Cerebellum (tissue), 4 donors: ENCODE measurements at places on chromosomes 11 and 22.

GRCh38 chr11:64110465-64111375, 55.2 kb downstream of the MACROD1 start:
- DNase-seq, result no peak

DNA sequence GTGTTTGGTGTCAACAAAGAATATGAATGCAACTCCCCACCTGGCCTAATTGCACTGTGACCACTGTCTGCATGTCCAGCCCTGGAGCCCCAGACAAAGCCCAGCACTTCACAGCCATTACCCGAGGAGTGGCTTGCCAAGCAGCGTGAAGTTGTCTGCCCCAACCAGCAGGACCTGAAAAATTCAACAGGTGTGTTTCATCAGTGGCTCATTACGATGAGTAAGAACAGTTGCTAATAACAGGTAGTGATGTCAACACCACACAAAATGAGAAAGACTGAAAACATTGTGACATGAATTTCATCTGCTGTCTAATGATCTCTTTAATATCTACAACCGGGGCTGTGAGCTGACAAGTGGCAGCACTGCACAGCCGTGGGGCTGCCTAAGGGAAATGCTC, 10.3 kb downstream of the MRPL21 start:
- no peak for DNase-seq

- peak; percentile 48 for DNase-seq
These were observed 2.3 kb downstream of the RASL10A start for GRCh38 chr22:29313126-29313575.

- no peak for DNase-seq
These were observed 111.5 kb upstream of the SEZ6L start for GRCh38 chr22:26057731-26058130.

- no peak for DNase-seq
These were observed 65.4 kb upstream of the CRTAM start for GRCh38 chr11:122772945-122773344.

DNA sequence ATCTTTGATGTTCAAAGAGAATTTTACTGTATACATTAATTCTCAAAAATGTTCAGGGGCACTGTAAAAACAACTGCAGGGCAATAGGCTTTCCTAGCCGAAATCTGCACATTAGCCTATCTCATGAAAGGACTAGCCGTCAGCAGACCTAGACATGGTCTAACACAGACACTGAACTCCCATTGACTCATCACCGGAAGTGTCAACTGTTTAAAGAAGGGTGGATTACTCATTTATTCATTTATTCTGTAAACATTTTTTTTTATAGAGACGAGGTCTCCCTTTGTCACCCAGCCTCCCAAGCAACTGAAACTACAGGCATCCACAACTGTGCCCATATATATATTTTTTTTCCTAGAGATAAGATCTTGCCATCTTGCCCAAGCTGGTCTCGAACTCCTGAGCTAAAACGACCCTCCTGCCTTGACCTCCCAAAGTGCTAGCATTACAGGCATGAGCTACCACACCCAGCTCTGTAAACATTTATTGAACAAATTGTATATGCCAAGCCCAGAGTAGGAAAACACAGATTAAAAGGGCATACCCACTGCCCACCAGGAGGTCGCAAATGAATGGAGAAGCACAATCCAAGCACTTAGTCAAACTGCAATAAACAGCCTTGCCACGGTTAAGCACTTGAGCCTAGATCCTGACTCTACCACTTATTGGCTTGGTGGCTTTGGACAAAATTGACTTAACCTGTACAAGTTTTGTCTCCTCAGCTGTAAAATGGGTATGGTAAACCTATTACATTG, 26.6 kb downstream of the RAB30 start:
- DNase-seq, result no peak

GRCh38 chr11:119258983-119259382, 52.8 kb downstream of the CBL start:
- DNase-seq, result no peak

- no peak for DNase-seq
These were observed 99.9 kb upstream of the GUCY1A2 start for GRCh38 chr11:107118025-107118720.

GRCh38 chr11:44913502-44913901, 37.2 kb downstream of the TP53I11 start:
- no peak for DNase-seq

DNA sequence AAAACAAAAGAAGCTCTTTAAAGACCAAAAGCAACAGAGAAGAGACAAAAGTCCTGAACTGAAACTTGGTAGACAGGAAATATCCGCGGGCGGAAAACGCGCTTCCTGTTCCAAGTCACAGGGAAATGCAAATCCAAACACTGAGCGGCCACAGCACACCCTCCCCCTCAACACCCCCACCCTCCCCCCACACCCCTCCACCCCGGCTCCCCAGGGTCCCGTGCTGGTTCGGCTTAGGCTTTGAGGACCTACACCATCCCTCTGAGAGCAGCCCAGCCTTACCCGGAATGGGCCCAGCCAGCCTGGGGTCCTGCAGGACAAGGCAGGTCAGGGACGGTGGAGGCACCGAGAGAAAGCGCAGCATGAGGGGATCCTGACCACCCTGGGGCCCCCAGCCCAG, 160.4 kb downstream of the BRD1 start:
- DNase-seq, result no peak

- no peak for DNase-seq
These were observed 121.7 kb downstream of the FEZ1 start for GRCh38 chr11:125374398-125374797.

DNA sequence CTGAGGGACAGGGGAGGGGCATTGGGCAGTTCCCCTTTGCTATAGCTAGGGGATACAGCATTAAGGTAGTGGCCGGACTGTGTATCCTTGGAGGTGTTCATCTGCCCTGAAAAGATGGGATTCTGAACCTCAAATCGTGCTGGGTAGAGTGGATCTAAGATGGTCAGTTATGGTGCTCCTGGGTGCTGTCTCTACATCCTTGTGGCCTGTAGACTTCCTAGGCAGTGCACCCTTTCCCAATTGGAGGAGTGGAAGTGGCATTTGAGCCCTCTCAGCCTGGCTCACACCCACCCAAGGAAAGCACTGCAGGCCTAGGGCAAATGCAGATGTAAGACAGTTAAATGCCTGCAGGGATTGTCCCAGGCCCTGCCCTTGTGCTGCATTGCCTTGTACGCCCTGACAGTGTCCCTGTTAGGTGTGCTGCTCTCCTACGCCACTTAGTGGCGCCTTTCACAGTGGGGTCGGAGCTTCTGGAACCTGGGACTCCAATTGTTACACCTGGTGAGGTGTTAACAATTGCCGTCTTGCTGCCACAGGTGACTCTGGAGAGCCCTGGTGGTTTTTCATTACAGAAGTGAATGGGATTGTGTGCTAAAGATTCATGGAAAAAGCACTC, 35.0 kb downstream of the PPFIBP2 start:
- no peak for DNase-seq

GRCh38 chr11:9057007-9057406, 34.4 kb downstream of the SCUBE2 start:
- no peak for DNase-seq

GRCh38 chr11:97229936-97230335, 840.1 kb downstream of the JRKL start:
- DNase-seq, result no peak

- DNase-seq, result peak; percentile 24
These were observed 69.2 kb upstream of the RRM1 start for GRCh38 chr11:4025248-4025966.

GRCh38 chr11:90916706-90917105, 693.9 kb upstream of the CHORDC1 start:
- DNase-seq, result no peak

DNA sequence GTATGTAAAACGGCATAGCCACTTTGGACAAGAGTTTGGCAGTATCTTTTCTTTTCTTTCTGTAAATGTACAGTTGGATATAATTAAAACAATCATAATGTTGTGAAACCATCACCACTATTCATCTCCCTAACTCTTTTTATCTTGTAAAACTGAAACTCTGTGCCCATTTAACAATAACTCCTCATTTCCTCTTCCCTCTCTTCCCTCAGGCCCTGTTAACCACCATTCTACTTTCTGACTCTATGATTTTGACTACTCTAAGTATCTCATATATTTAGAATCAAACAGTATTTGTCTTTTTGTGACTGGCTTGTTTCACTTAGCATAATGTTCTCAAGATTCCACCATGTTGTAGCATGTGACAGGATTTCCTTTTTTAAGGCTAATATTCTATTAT, 10.2 kb downstream of the SCUBE2 start:
- DNase-seq, result no peak

- DNase-seq, result no peak
These were observed 7.1 kb downstream of the ABCG4 start for GRCh38 chr11:119155733-119156492.

DNA sequence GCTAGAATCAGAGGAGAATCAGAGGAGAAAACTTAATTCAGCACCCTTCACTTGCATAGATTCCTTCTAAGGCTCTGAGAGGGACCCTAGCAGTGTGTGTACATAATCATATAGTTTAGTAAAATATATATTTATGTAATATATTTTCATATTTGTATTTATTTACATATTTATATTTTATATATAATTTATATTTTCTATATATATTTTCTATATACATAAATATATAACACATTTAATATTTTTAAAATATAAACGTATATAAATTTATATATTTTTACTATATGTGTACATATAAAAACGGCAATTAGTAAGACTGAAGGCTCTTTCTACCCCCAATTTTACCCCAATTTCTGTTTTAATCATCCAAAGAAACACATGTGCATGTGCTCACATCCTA, 80.3 kb downstream of the NXPE2 start:
- DNase-seq, result no peak

GRCh38 chr11:31620434-31620833, 110.9 kb downstream of the ELP4 start:
- DNase-seq, result no peak

DNA sequence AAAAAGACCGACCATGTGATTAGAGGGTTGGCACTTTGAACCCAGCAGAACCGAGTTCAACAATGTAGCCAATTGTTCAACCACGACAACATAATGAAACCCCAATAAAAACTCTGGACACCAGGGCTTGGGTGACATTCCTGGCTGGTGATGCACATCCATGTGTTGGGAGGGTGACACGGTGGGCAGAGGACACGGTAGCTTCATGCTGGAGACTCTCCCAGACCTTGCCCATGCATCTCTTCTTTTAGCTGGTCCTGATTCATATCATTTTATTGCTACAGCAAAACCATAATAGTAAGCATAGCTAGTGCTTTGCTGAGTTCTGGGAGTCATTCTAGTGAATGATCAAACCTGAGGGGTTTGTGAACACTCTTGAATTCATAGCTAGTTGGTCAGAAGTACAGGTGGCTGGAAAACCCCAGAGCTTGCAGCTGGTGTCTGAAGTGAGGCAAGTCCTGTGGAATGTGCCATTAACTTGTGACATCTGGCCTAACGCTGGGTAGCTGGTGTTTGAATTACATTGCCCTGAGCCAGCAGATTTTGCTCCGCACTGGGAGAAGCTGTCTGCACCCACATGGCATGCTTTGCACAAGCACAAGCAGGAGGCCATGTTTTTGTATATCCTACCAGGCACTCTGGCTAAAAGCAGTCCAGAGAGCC, 14.0 kb downstream of the RPUSD4 start:
- no peak for DNase-seq

DNA sequence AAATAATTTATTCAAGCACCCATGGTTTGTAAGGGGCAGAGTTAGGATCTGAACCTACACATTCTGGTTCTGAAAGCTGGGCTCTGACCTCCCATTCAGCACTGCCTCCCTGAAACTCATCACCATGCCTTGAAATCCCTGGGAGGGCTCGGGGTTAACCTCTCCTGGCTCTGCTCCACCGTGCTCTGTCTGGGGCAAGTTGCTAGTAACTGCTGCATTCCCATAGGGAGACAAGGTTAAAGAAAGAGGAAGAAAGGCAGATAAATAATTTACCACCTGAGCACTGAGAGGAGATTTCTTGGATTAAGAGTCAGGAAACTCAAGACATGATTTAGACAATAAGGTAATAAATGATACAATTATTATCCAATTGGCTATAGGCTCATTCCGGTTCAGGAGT, 199.3 kb downstream of the KIF18A start:
- no peak for DNase-seq

- DNase-seq, result no peak
These were observed 6.5 kb upstream of the USP28 start for GRCh38 chr11:113881856-113882255.

DNA sequence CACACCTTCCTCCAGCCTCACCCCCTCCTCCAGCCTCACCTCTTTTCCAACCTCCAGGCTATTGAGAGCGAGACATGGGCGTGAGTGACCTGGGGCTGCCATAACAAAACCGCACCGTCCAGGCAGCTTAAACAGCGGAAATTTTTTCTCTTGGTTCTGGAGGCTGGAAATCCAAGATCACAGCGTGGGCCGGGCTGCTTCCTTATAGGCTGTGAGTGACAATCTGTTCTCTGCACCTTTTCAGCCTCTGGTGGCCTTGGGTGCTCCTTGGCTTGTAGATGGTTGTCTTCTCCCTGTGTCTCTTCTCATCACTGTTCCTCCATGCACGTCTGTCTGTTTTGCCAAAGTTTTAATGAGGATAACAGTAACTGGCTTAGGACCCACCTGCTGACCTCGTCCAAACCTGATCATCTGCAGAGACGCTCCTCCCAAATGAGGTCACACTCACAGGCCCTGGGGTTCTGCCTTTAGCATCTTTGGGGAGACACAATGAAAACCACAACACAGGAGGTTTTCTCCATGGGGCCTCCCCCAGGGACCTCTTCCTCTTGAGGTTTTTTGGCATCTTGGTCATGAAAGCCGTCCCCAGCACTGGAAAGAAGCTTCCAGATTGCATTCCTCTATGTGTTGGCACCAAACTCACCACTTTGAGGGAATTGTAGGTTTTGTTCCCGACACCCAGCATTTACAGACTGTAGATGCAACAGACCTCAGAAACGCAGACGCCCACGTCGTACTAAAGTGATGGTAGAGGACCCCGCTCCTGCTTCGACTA, 878.1 kb downstream of the BRD1 start:
- DNase-seq, result no peak
